AG08396 (cell line): ENCODE measurements at places on chromosomes 2 and 18.

DNA sequence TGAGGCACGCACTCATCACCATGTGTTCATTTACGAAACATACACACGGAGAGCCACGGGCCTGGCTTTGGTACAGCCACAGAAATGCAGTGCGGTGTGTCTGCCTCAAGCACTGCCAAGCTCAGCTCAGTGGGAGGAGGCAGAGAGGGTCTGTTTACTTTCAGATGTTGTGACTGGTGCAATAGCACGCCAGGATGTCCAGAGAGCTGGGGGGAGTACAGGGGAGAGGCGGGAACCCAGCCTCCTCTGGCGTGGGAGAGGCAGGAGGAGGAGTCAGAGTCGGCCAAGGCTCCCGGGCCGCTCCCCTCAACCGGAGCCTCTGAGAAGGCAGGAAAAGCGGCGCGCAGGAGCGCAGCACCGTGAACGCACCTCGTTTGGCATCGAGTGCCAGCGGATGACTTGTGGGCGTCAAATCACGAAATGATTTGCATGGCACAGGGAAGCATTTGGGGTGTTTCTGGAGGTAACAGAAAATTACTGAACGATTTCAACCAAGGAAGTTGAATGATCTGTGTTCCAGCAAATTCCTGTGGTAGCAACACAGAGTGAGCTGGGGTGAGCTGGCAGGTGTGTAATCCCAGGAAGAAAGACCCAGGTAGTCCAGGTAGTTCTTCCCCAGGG, 143.0 kb downstream of the ZNF516 start:
- DNase-seq = peak; percentile 95

DNA sequence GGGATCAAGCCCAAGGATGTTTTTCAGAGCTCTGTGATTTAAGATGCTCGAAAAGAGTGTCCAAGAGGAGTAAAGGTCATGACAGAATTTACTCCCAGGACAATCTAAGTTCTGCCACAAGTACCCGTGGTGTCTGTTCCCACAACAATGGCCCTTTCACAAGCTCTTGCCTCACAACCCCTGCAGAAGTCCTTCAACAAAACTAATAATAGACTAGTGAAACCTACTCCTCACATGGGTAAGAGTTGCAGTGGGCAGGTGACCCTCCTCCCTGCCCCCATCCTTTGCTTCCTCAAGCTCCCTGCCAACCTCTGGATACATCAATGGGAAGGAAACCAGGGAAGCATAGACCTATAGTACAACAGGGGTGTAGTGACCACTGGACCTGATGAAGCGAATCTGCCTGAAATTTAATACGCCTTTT, 34.9 kb downstream of the PTCD3 start:
- DNase-seq = no peak

- no peak for DNase-seq
Observed at GRCh38 chr18:74097803-74098202, 49.8 kb downstream of the FBXO15 start.

- DNase-seq = no peak
Observed at GRCh38 chr2:5668682-5669250, 23.4 kb upstream of the SOX11 start.

GRCh38 chr2:233789554-233789953, 11.4 kb downstream of the MROH2A start:
- no peak for DNase-seq

- no peak for DNase-seq
Observed at GRCh38 chr2:84894758-84895520, 10.5 kb upstream of the TMSB10 start.
